Activated CD4-positive, alpha-beta T cell treated with anti-CD3 and anti-CD28 coated beads for 24 hours (primary cell): ENCODE measurements at places on chromosomes 4 and X.

GRCh38 chr4:138688408-138689085, 327.0 kb upstream of the NOCT start:
- DNase-seq: no peak

GRCh38 chr4:148539387-148539786, 97.2 kb upstream of the NR3C2 start:
- no peak for DNase-seq

- no peak for DNase-seq
Measured at GRCh38 chr4:39036172-39036571, 4.0 kb upstream of the TMEM156 start.

- DNase-seq: no peak
Measured at GRCh38 chr4:111921714-111922113, 223.5 kb upstream of the FAM241A start.

GRCh38 chrX:102604327-102604726, 5.0 kb downstream of the ARMCX5 start:
- no peak for DNase-seq

DNA sequence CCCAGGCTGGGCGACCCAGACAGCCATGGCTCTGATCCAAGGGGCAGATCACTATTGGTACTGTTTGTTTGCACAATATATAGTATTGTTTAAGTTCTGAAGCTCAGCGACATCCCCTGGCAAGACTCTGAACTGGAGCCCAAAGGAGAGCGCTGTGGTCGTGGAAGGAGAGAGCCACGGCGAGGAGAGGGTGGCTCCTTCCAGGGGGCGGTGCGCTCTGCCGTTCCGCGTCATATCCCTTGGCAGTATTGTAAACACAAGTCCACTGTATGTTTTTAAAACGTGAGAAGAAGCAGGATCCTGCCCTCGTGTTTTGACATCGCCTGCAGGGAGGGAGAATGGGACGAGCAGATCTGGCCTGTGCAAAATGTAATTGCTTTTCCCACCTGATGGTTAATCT, 185.5 kb downstream of the RAB28 start:
- no peak for DNase-seq

- DNase-seq: no peak
Measured at GRCh38 chr4:10028910-10029309, 7.6 kb upstream of the SLC2A9 start.

GRCh38 chr4:152356428-152357034, 179.4 kb downstream of the FBXW7 start:
- no peak for DNase-seq

GRCh38 chr4:37740546-37740945, 54.4 kb upstream of the RELL1 start:
- no peak for DNase-seq
